Ascending aorta (tissue), 2 donors: ENCODE measurements at places on chromosomes 5 and 9.

- no peak for DNase-seq
Measured at GRCh38 chr9:113886466-113886865, 10.4 kb downstream of the ZNF618 start.

DNA sequence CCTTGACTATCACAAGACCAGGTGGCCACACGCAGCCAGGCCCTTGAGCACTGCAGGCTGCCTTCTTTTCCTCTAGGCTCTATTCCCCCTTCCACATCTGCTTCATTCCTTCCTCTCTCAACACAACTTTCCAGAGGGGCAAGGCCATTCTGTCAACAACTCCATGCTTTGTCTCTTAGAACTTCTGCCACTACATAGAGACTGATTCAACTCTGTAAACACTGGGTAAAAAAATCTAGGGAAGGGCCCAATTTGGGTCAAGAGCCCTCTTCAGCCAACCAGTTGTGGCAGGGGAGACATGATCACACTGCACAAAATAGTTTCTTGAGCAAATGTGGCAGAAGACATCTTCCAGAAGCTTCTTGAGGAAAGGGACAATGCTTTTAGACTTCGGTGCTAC is 55.6 kb downstream of the ATPSCKMT start:
- DNase-seq, result no peak

- DNase-seq, result no peak
Measured at GRCh38 chr5:36696059-36696673, 89.8 kb downstream of the SLC1A3 start.

GRCh38 chr9:122346478-122347347 is 24.1 kb upstream of the PTGS1 start:
- DNase-seq, result peak; percentile 67

DNA sequence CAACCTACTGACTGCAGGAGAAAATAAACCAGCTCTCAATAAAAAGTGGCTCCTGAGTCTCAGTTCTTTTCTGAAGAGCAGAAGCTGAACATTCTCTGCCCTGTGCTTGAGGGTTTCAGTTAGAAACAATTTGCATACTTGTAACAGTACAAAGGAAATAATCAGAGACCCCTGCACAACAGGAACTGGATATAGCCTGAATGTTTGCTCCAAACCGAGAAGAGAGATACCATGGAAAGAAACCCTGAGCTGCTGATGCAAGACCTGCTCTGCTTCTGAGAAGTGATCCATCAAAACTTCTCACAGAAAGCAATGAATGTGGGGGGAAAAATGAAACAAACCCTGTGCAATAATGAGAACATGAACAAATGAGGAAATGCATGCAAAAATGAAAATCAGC is 592.9 kb downstream of the SEMA5A start:
- no peak for DNase-seq

DNA sequence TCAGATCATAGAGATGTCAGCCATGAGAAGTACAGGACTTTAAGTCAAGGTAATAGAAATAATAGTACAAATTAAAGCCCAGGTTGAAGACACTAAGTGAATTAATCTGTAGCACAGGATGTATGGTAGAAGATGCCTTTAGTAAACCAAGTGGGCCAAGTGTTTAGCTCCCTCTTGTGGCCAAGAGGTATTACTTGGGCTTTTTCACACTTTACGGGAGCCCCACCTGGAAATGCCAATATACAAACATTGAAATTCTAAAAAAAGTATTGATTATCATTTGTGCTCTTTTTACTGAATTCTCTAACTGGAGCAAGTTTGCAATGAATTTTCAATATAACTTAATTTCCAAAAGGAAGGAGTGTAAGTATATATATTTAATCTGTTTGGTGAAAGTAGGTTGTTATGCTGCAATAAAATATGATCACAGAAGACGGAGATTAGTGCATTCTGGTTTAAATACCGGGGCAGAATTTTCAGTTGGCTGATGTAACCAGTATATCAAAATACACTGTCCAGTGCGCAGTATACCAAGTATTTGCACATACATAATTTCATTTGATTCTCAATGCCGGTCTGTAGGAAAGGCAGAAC is 84.7 kb downstream of the PARP8 start:
- no peak for DNase-seq
